ENCODE measurements at places on chromosomes 5 and 9.
A peak's percentile ranks its signal among the peaks of the same experiment; 100 is the strongest.

DNA sequence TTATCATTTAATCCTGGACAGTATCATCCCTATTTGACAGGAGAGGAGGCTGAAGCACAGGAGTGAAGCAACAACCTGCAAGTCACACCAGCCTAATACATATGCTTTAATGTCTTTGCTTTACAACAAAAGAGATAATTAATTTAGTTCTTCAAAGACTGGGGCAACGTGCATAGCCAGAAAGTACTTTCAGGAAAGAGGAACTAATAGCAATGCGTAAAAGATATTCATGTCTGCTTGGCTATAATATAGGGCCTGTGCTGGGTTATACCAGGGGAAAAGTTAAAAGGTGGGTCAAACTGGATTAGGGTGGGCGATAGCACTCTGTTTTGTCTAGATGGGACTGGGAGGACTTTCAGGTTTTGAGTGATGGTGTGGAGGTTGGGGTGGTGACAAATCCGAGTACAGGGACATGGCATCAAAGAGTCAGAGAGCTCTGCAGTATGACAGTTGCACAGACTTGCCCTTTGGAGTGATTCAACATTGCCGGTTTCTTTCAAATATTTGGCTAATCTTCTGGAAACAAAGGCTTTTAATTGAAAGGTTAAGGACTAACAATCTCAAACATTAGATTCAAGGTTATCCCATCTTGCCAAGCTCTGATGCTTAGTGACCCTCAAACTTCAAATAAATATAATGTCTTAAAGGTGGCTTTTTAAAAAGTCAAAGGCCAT is 11.9 kb downstream of the DAB2 start:
- DNase-seq, result no peak

DNA sequence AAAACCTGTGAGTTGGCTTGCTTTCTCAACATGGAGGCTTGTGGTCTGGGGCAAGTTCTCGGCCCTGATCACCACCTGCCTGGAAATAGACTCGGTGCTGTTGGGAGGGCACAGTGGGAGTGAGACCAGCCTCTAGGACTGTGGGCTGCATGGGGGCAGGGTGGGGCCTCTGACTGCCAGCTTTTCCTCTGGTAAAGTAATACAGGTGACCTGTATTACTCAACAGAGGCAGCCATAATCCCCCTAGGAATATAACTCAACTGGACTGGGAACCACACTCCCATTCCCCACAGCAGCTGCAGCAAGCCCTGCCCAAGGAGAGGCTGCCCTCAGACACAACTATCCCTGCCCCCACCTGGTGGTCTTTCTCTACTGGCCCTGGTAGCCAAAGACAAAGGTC is 72.8 kb downstream of the C9orf153 start:
- no peak for DNase-seq

GRCh38 chr5:83312663-83313062 is 158.9 kb upstream of the VCAN start:
- no peak for DNase-seq

DNA sequence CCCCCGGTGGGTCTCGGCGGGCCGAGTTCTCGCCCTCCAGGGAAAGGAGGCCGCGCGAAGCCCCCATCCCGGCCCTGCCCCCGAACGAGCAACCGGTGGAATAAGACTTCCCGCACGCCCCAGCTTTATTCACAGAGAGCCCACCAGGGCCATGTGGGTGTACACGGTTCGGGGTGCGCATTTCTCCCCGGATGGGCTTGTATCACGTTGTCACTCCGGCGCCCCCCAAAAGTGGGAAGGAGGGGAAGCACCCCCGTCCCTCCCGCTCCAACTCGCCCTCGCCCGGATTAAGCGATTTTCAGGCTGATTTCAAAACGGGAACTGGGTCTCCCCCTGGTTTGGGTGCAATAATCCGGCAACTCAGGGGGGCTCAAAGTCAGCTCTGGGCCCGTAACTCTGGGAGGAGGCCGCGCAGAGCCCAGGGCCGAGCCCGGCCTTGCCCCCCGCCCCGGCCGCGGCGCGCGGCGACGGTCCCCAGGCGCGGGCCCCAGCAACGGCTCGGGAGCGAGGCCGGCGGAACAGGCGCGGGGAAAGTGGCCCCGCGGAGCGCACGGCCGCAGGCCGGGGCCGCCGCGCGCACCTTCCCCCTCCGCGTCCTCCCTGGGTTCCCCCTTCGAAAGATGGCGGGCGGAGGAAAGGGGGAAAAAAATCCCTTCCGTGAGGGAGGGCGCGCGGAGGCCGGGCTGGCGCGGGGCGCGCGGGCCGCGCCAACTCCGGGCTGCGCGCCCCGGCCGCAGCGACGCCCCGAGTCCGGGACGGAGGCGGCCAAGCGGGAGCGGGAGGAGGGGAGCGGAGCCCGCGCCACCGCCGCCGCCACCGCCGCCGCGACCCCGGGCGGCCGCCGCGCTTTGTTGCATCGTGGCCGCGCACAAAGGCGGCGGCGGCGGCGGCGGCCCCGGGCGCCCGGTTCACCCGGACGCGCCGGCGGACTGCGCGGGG is 644 bp downstream of the BRD3 start:
- peak; percentile 44 for DNase-seq

DNA sequence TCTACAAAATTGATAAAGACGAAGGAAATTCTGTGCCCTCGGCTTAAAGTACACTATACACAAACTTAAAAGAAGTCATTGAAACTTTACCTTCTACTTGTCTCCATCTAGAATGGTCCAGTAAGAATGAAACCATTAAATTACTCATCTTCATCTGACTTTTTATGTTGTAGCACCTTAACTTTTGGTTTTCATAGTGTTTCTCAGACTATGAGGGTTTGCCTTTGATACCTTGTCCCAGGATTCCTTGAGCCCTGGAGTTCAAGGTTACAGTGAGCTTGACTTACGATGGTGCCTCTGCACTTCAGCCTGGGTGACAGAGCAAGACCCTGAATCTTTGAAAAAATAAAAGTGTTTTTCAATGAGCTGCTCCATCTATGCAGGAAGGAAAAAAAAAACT is 132.2 kb downstream of the CDC42SE2 start:
- DNase-seq, result no peak

- no peak for DNase-seq
Observed at GRCh38 chr5:100731768-100732167, 171.3 kb downstream of the ST8SIA4 start.

DNA sequence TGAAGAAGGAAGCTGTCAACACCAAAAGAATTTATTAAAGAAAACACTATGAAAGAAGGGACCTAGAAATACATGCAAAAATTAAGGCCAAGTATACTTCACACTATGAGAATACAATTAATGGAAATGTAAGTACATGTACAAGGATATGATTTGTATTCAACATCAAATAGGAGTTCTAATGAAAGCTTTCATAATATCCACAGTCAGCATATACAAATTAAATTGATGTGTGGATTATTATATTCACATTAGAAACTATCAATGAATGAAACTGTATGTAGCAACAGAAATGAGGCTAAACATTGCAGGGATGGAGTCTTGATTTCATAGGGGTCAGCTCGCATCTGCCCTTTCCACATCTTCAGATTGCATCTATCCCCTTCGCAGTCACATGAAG is 401.5 kb downstream of the CTNND2 start:
- DNase-seq, result no peak

- DNase-seq, result no peak
Observed at GRCh38 chr9:71916834-71917534, 5.5 kb downstream of the C9orf85 start.

- peak; percentile 26 for DNase-seq
Observed at GRCh38 chr5:127872494-127872893, 169.3 kb downstream of the CCDC192 start.

DNA sequence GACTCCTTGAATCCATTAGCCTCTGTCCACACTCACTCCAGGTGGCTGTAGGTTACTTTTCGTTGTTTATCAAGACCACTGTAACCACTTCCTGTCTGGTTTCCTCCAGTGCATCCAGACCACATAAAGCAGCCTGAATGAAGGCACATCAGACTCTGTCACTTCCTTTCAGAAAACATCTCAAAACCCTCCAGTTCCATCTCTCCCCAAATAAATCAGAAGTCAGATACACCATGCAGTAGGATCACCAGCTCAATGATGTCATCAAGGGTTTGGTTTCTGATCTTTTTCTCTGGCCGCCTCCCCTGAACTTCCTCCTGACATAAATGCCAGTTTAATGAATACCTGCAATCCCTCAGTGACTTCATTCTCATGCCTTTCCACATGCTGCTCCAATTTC is 161.2 kb downstream of the ZNF462 start:
- no peak for DNase-seq

DNA sequence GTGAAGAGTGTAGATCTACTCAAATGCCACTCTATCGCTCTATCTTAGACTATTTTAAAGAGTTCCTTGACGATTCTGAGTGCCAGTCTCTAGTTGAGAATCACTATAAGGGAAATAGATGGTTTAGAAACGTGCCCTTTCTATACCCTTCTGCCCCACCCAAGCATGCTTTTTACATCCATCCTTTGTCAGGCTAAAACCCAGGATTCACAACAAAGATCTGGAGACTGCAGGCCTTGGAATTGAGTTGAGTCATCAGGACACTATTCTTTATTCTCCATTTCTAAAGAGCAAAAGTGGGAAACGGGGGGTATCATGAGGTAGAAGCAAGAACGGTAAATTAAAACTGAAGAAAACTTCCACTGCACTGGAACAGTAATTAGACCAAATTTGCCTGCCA is 48.7 kb downstream of the ELAVL2 start:
- no peak for DNase-seq

- DNase-seq, result no peak
Observed at GRCh38 chr5:67432606-67433005, 236.0 kb upstream of the CD180 start.

GRCh38 chr5:148666353-148666752 is 12.0 kb upstream of the HTR4 start:
- no peak for DNase-seq

GRCh38 chr9:137254624-137255447 is at the start of gene NELFB:
Gene NELFB (plus strand): TSS chr9:137255327.
- peak; percentile 90 for DNase-seq

DNA sequence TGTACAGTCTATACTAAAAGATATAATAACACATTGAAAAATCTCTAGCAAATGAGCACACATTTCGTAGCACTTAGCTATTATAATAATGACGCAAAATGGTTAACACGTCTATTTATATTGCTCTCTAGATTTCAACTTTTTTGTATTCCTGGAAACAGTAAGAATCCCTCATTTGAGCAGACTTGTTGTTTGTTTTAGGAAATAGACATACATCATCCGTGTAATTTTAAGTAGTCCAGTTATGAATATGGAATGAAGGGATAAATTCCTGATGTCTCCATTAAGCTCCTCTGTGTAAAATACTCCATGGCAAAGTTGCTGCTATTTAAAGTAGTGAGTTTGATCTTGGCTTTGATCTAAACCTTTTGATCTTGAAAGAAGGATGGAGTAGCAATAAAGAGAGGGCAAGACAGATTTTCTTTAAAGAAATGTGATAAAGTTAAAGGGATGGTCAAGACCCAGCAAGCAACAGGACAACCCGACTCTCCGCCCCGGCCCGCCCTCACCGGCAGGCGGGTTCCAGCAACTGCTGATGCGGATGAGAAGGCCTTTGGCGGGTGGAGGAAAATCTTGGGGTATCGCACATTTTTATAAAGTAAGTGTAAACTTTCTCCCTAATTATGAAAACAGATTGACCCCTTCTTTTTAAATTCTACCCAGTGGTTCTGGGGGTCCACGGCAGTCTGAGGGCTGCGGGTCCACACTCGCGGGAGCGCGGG is 277.4 kb downstream of the AOPEP start:
- DNase-seq, result peak; percentile 53

DNA sequence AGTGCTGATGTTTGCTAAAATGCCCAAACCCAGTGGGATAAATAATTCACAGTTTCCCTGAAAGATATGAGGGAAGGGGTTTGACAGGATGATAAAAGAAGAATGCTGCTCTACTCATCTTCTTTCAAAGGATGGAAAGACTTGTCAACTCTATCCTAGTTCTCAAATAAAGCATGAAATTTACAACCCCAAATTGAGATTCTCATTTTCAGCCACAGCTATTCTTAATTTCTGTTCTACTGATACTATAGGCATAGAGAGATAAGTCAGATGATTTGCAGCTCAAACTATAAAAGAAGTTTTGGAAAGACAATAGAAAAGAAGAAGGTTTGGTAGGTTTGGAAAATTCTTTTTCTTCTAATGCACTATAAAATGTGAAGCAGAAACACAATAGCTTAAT is 542.6 kb downstream of the CSNK1G3 start:
- DNase-seq, result no peak

- no peak for DNase-seq
Observed at GRCh38 chr5:62732677-62733121, 154.1 kb downstream of the LRRC70 start.

GRCh38 chr9:36823934-36824333 is 210.1 kb downstream of the PAX5 start:
- no peak for DNase-seq

DNA sequence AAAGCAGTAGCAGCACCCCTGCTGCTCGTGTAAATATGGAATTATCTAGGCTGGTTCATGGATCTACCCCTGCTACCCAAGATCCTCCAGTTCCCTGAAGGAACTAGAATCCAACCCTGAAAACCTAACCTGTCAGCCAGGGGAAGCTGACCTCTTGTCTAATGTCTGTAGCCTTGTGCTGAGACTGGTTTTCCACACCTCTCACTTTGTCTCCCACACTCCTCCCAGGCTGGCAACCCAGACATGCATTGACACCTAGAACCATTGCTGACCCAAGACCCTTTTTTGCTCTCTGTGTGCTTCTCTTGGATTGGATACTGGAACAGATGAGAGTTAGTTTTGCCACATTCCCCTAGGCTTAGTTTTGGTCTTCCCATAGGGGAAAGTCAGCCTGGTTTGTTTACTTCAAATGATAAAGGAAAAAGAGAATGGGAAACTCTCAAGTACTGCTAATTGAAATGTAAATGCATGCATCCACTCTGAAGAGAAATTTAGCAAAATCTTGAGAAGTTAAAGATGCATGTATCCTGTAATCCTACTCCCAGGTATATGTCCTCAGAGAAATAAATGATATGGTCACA is 36.6 kb upstream of the NR4A3 start:
- DNase-seq, result no peak

All from endothelial cell (in vitro differentiated cells).